PC-9 (cell line): ENCODE measurements at places on chromosomes 13 and 19. TPM values are rescaled to one million over a fixed set of nuclear protein-coding genes. Genes with fewer than 3 reads are reported as not detected.

PRDX2 gene
- 268 and 271 TPM in 2 replicates for total RNA-seq

TDRD12 gene
- 0.25 and 0.33 TPM in 2 replicates for total RNA-seq

DNA sequence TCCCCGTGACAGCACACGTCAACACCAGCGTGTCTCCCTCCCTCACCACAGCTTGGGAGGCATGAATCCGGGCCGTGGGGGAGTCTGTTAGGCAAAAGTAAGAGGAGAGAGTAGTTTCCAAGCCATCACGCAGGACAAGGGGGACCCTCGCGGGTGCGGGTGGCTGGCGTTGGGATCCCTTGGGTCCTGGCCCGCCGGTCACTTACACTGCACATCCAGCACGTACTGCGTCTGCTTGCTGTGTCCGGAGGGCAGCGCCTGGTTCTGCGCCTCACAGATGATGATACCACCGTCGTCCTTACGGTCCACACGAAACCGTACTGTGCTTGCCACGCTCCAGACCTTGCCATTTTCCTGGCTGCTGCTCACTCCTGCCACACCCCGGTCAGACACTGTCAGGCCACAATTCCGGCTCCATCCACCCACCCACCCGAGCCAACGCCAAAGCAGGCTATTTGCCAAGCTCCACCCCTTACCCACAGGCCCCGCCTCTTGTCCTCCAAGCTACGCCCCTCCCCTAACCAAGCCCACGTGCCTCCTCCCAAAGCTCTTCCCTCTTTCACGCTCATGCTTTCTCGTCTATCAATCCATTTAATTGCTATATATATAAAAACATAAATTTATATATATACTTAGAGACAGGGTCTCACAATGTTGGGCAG lies 6.6 kb upstream of the ZNF428 start:
- no peaks in the 10 kb centered on the region for H3K27me3 ChIP-seq

ZNF730 gene
- total RNA-seq, result 2.7 and 3.1 TPM in 2 replicates

ERCC1 gene
- total RNA-seq, result 102 and 138 TPM in 2 replicates

- DNase-seq, result no peak
- H3K27me3 ChIP-seq, result no peaks in the 10 kb centered on the region
- H3K27ac ChIP-seq, result no peak overlapping the region
- no peaks in the 10 kb centered on the region for H3K36me3 ChIP-seq
Measured at GRCh38 chr13:65111223-65111622, 2118.9 kb downstream of the PCDH9 start.

GRCh38 chr13:41028051-41028450 lies 8.9 kb upstream of the ELF1 start:
- DNase-seq, result no peak
- no peaks in the 10 kb centered on the region for H3K27me3 ChIP-seq
- no peaks in the 10 kb centered on the region for H3K4me1 ChIP-seq
- H3K4me3 ChIP-seq, result no peak overlapping the region
